ENCODE measurements at places on chromosomes 5 and 9. TPM values are rescaled to one million over a fixed set of nuclear protein-coding genes. Genes with fewer than 3 reads are reported as not detected.

The MYORG gene
- total RNA-seq, result 3.5 TPM

DNA sequence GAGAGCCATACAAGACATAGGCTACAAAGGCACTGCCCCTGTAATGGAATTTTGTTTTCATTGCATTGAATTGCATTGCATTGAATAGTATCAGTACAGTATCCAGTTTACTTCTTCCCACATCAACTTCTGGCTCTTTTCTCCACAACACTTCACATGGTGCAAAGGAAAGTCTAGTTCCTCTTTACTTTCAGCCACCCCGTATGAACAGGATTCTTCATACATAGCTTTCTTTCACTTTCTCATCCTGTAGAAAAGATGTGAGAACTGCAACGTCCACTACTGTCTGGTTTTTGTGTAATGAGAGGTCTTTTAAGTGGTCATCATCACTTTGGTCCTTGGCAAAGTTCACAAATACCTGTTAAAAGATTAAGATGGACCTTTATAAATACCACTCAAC is 20.2 kb downstream of the NIPSNAP3B start:
- ATAC-seq, result no peak

The AGXT2 gene
- total RNA-seq, result not detected

GRCh38 chr5:174910245-174910737 is 185.9 kb downstream of the MSX2 start:
- ATAC-seq, result peak; percentile 82

DNA sequence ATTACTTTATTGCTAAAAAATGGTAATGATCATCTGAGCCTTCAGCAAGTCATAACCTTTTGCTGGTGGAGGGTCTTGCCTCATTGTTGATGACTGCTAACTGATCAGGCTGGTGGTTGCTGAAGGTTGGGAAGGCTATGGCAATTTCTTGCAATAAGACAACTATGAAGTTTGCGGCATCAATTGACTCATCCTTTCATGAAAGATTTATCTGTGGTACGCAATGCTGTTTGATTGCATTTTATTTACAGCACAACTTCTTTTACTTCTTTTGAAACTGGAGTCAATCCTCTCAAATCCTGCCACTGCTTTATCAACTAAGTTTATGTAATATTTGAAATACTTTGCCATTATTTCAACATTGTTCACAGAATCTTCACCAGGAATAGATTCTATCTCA is 58.3 kb upstream of the ACO1 start:
- no peak for ATAC-seq

The LHX3 gene
- not detected for total RNA-seq

- no peak for ATAC-seq
These were observed 382.4 kb downstream of the ARRDC3 start for GRCh38 chr5:91000743-91001142.

- ATAC-seq, result peak; percentile 28
These were observed 7.9 kb upstream of the ADGRD2 start for GRCh38 chr9:124442379-124442778.
